ENCODE measurements at places on chromosomes 11 and 22. TPM values are rescaled to one million over a fixed set of nuclear protein-coding genes. Genes with fewer than 3 reads are reported as not detected.
A peak's percentile ranks its signal among the peaks of the same experiment; 100 is the strongest.

The CXCR5 gene
- total RNA-seq: not detected

- DNase-seq: no peak
Measured at GRCh38 chr11:118276422-118276821, 12.3 kb upstream of the MPZL2 start.

DNA sequence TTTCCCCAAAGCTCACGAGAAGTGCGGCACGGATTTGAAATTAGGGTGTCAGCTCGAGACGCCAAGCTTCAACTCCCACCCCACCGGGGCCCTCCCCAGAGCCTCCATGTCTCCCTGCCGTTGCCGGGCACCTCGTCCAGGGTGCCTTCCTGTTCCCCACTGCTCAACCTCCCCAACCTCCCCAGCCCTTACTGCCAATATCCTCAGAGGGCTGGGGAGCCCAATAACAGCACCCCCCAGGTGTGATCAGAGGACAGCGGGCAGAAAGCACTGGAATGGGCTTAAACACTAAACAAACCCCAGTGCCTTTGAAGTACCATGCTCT, 1336.4 kb downstream of the TBC1D22A start:
- DNase-seq: peak; percentile 22

- no peak for DNase-seq
Measured at GRCh38 chr11:127044535-127044934, 44.0 kb upstream of the KIRREL3 start.

GRCh38 chr11:32100495-32100894, 9.6 kb downstream of the RCN1 start:
- no peak for DNase-seq
